ENCODE measurements at places on chromosomes 6 and 20. TPM values are rescaled to one million over a fixed set of nuclear protein-coding genes. Genes with fewer than 3 reads are reported as not detected.
A peak's percentile ranks its signal among the peaks of the same experiment; 100 is the strongest.

DNA sequence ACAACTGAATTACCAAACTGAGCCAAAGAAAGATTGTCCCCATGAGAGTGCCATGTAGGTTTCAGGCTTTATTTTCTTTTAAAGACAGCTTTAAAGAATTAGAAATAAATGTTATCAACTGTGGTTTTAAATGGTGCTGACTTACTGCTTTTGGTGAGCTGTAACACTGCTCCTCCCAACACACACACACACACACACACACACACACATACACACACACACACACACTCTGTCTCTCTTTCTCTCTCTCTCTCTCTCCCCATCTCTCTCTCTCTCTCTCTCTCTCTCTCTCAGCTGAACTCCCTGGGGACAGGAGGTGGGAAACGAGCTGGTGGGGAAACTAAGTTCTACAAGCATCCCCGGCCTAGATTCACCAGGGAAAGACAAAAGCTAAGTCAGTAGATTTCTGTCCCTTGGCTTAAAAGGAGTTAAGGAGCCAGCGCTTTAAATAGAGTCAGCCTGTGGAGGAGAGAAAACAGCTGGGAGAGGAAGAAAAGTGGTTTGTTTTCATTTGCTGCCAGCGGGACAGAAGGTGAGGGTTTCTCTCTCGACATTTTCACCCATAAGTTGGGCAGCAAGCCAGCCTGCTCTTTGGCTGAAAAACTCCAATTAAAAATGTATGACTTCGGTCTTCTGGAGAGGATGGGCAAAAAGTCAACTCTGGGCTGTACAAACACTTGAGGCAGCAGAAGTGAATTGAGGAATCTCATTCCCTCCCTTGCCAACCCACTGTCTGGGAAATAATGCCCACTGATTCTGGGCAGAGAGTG is 27.4 kb downstream of the CBLN4 start:
- H3K4me1 ChIP-seq, result no peaks in the 10 kb centered on the region
- no peaks in the 10 kb centered on the region for H3K36me3 ChIP-seq
- H3K27ac ChIP-seq, result no peak overlapping the region
- H3K27me3 ChIP-seq, result no peaks in the 10 kb centered on the region
- DNase-seq, result no peak
- no peak overlapping the region for H3K4me3 ChIP-seq

- H3K36me3 ChIP-seq, result peaks cover 15% of the 10 kb centered on the region
- H3K4me3 ChIP-seq, result peak overlapping the region; percentile 62
- H3K27me3 ChIP-seq, result no peaks in the 10 kb centered on the region
- peaks cover 52% of the 10 kb centered on the region for H3K4me1 ChIP-seq
- H3K27ac ChIP-seq, result peak overlapping the region; percentile 92
- DNase-seq, result no peak
Observed at GRCh38 chr6:35427851-35428321, 24.3 kb upstream of the FANCE start.

GRCh38 chr20:46920114-46920513 is 25.5 kb downstream of the EYA2 start:
- H3K4me1 ChIP-seq, result peaks cover 2% of the 10 kb centered on the region
- no peak for DNase-seq
- peaks cover 27% of the 10 kb centered on the region for H3K27me3 ChIP-seq
- H3K36me3 ChIP-seq, result no peaks in the 10 kb centered on the region
- no peak overlapping the region for H3K4me3 ChIP-seq

- peaks cover 27% of the 10 kb centered on the region for H3K27me3 ChIP-seq
- H3K4me1 ChIP-seq, result no peaks in the 10 kb centered on the region
- DNase-seq, result no peak
Observed at GRCh38 chr20:44412402-44413144, 57.1 kb downstream of the HNF4A start.

DNA sequence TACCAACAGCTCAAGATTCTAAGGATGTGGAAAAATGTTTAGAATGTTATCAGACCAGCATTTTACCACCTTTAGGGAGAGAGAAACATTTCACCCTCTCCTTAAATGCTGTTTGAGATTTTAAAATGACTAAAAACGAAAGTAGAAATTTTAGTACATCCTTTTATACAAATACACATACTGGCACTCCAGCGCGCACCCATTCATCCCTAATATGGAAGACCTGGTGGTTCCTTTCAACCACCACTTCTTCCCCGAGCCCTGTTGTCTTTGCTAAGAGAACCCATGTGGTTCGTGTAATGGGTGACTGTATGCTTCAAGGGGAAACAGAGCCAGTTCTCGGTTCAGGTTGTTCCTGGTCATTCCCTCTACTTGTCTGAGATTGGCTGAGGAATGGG is 21.3 kb downstream of the SPATA2 start:
- H3K27ac ChIP-seq, result no peak overlapping the region
- no peak for DNase-seq
- no peak overlapping the region for H3K4me3 ChIP-seq

GRCh38 chr6:6858533-6858982 is 249.2 kb upstream of the RREB1 start:
- H3K4me1 ChIP-seq, result peaks cover 8% of the 10 kb centered on the region
- no peaks in the 10 kb centered on the region for H3K36me3 ChIP-seq

GRCh38 chr6:141195251-141195832 is 937.4 kb upstream of the GJE1 start:
- peaks cover 14% of the 10 kb centered on the region for H3K4me1 ChIP-seq
- no peak for DNase-seq

GRCh38 chr6:157224951-157225574 is 98.3 kb downstream of the TMEM242 start:
- no peaks in the 10 kb centered on the region for H3K27me3 ChIP-seq
- H3K4me1 ChIP-seq, result peaks cover 30% of the 10 kb centered on the region
- DNase-seq, result no peak
- H3K36me3 ChIP-seq, result no peaks in the 10 kb centered on the region
- H3K27ac ChIP-seq, result no peak overlapping the region

The GUCA1A gene
- total RNA-seq, result not detected

The BCKDHB gene
- total RNA-seq, result 15.9 TPM

The SH3BGRL2 gene
- total RNA-seq, result 1.9 TPM

The MYLK4 gene
- 1.0 TPM for total RNA-seq

Data from osteocyte (in vitro differentiated cells).